ENCODE measurements at places on chromosomes 3 and 15.
A peak's percentile ranks its signal among the peaks of the same experiment; 100 is the strongest.

DNA sequence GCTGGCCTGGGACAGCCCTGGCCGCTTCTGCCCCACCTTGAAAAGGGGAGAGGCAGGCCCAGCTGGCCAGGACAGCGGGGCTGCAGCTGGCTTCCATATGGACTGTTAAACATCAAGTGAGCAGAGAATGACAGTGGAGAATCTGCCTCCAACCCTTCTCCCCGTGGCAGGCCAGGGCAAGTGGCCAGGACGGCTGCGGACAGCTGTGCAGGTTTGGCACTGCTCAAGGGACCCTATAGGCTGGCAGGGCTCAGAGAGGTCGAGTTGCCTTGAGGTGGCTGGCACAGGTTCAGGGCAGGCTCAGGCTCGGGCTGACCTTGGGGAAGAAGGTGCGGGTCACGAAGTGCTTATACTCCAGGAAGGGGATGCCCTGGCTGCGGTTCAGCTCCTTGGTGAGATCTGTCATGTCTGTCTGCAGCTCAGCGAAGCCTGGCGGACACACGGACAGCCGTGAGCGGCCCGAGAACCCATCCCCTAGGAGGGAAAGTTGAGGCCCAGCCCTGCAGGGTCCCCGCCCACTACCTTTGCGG lies 24.3 kb downstream of the H1-8 start:
- DNase-seq, result no peak

DNA sequence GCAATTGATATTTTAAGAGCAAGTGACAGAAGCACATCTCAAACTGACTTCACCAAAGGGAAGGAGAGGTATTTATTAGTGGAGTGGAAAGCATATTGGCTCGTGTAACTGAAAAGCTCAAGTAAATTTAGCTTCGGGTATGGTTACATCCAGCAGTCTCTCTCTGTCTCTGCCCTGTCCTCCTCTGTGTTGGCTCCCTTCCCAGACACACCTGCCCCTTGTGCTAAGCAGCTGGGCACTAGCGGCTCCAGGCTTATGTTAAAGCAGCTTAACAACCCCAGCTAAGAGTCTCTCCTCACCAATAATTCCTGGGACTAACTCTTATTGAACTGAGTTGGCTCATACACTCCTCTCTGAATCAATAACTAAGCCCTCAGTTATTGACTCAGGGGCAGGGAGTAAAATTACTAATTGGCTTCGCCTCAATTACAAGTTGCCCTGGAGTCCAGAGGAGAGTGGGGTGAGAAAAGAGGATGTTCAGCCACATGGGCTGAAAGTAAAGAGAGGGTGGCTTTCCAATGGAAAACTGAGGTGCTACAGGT lies 12.8 kb upstream of the SH3BP5 start:
- DNase-seq, result no peak

DNA sequence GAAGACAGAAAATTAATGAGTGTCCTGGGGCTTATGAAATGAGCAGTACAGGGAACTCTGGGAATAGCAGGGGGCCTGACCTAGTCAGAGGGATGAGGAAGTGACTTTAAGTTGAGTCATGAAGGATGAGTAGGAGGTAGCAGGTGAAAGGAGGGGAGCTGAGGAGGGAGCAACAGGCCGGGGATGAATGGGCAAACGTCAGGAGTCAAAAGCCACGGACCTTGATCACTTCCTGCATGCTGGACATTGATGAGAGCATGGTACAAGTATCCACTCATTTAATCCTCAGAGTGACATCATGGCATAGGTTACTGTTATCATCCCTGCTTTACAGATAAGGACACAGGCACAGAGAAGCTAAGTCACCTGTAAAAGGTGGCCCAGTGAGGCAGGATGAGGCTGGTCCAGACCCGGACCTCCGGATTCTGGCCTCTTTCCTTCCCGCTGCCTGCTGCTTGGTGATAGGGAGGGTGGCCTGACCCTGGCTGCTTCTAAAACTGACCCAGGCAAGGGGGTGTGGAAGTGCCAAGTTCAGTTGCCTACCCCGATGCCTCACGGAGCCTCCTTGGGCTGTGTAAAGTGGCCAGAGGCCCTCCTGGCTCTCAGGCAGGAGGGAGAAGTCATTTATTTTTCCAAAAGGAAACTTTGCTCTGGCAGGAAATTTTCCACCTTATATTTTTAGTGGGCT lies 7.6 kb downstream of the CORO2B start:
- no peak for DNase-seq

- no peak for DNase-seq
Observed at GRCh38 chr3:73592154-73593144, 32.3 kb downstream of the PDZRN3 start.

DNA sequence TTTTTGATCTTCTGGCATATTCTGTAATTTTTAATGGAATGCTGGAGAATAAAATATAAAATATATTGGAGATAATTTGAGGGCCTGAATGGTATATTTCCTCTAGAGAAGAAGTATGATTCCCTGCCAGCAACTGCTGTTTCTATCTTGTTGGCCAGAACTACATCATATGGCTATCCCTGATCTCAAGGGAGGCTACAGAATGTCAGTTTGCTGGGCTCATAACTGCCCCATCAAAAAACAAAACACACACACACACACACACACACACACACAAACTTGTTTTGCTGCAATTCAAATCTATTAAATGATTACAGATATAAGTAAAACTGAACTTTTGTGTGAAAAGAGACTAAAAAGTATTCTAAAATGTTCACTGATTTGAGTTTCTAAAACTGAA lies 51.0 kb downstream of the RASA2 start:
- no peak for DNase-seq

DNA sequence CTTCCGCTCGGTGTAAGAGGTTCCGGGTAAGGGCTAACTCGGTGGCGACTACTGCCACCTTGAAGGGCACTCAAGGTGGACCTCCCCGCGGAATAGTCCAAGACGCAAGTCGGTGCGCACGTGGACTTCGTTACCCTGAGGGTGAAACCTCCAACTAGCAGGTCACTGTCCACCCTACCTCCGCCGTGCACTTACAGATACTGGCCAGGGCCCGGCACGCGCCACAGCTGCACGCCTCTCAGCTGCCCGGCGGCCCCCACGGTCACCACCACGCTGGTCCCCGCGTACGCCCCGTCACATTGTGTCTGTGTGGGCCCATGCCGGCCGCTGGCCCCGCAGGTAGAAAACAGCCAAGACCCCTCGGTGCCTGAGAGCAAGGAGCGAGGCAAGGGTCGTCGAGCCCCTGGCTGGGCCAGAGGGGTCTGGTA lies 1.1 kb downstream of the LTK start:
- DNase-seq, result no peak

- DNase-seq, result peak; percentile 35
Observed at GRCh38 chr15:97234851-97235610, 725.5 kb upstream of the ARRDC4 start.
